ENCODE measurements at places on chromosomes 4 and X. TPM values are rescaled to one million over a fixed set of nuclear protein-coding genes. Genes with fewer than 3 reads are reported as not detected.

DNA sequence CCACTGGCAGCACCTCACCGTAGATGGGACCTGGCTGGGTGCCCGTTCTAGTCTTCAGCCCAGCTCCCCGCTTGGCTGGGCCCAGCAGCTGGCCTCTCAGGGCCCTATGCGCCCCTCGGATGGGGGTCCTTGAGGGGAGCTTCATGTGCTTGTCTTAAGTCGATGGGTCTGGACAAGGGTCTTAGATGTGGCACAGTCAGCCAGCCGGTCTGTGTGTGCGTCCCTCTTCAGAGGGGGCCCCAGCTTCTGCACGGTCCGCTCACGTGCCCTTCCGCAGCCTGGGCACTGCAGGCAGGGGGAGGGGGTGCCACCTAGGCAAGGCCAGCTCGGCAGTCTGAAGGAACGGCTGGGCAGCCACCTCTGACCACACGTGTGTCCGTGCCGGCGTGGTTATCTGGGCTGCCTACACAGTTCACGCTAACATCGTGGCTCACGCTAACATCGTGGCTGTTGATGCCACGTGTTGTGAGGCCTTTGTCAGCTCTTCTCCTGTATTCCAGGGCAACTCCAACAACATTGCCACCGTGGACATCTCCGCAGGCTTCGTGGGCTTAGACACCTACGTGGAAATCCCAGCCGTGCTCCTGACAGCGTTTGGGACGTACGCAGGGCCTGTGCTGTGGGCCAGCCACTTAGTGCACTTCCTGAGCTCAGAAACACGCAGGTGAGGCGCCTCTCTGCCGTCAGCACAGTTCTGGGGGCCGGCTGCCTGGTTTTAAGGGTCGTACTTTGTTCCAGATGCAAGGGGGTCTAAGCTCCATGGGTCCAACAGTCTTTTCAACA is 34.5 kb downstream of the PIGG start:
- no peak for DNase-seq

DNA sequence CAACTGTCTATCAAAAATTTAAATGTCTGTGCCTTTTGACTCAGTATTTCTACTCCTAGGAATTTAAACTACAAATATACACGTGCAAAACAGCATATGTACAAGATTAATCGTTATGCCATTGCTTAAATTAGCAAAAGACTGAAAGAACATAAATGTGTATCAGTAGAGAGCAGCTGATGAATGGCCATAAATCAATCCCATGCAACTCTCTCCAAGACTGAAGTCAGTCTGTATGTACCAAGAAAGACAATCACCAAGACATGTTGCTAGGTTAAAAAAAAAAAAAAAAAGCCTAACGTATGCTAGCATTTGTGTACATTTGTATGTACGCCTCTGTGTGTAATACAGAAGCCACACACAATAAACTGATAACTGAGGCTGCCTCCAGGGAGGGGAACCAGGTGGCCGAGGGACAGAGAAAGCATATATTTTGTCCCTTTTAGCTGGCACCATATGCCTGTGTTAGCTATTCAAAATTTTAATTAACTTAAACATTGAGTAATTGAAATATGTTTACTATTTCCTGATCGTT is 130.7 kb downstream of the SH3KBP1 start:
- no peak for DNase-seq

DNA sequence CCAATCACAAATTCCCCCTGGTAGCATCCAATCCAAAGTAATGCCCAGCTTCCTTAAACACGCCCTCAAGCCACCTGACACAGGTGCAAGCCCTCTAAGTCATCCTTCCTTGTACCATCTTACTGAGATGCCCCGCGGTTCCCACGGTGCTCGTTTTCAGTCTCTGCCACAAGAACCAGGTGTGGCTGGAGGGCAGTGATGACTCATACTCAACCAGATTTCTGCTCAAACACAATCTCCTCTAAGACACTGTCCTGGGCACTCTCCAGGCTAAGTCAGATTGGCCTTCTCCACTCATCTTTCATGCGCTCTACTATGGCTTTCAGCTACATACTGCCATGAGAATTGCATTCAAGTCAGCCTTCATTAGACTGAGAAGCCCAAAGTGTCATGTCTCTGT is 3.5 kb downstream of the SH3KBP1 start:
- DNase-seq = no peak

DNA sequence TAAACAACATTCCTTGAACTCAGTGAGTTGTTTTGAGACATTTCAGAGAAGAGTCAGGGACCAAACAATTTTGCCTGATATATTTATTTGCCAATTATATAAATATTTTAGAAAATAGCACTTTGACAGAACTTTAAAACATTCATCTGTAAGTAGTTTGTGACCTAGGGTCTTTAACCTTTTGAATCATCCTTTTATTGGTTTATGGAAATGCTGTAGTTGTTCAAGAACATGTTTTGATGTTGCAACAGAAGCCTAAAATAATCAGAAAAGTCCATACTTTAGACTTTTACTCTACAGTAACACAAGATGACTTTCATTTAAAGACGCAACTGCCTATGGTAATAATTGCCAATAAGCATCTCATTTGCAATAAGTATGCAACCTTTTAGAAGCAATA is 43.0 kb downstream of the CXCL1 start:
- DNase-seq = no peak

- no peak for DNase-seq
Observed at GRCh38 chr4:82761229-82761628, 37.4 kb downstream of the SCD5 start.

DNA sequence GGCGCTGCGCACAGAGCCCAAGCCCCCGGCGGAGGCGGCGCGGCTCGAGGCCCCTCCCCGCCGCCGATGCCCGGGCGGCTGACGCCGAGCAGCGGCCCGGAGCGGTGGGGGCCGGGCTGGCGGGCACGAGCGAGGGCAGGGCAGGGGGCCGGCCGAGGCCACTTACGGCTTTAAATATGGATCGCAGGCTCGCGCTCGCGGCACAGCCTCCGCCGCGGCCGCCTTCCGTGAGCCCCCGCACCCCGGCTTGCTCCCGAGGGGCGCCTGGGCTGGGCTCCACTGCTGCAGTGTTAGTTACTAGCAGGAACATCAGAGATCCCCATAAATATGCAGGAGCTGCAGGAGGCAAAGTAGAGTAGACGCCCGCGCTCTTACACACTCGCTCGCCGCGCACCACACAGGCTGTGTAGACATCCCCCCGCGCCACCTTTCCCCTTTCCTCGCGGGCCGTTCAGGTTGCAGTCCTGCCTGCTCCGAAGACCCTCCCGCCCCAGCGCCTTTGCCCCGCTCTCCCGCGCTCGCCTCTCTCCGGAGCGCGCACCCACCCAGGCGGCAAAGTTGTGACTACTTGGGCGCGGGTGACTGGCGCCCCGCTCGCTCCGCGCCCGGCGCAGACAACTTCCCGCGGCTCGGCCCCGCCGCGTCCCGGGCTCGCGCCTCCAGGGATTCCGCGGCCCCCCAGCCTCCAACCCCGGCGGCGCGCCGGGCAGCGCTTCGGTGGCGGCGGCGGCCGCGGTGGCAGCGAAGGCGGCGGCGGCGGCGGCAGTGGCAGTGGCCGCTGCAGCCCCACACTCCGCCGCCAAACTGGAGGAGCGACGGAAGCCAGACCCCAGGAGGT is 152.0 kb upstream of the SLC4A4 start:
- DNase-seq = no peak

- no peak for DNase-seq
Observed at GRCh38 chr4:184662236-184662635, 12.7 kb downstream of the PRIMPOL start.

- DNase-seq = no peak
Observed at GRCh38 chrX:153723351-153724251, 586 bp downstream of the BCAP31 start.

PF4V1 gene
- total RNA-seq = not detected

GUCY1A1 gene
- not detected for total RNA-seq
